ENCODE measurements at places on chromosomes 11 and 22.
A peak's percentile ranks its signal among the peaks of the same experiment; 100 is the strongest.

DNA sequence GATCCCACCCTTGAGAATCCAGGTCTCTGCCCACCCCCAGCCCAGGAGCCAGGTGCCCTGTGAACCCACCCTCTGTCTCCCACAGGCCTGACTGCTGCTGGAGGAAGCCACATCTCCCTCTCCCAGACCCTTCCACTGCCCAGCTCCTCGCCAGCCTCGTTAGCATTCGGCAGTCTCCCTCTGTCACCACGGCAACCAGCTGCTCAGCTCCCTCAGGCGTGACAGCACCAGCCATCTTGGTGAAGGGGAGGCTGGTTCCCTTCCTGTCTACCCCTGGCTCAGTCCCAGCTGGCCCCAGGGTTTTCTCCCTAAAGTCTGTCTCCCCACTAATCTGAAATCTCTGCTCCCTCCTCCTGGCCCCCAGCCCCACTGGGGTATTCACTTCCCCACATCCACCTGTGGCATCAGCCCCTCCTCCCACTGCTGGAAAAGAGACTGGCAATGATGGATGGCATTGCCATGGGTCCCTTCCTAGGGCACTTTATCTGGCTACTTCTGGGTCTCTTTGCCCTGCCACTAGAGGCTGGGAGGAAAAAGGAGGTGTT is 28.1 kb downstream of the NRXN2 start:
- DNase-seq = peak; percentile 50

DNA sequence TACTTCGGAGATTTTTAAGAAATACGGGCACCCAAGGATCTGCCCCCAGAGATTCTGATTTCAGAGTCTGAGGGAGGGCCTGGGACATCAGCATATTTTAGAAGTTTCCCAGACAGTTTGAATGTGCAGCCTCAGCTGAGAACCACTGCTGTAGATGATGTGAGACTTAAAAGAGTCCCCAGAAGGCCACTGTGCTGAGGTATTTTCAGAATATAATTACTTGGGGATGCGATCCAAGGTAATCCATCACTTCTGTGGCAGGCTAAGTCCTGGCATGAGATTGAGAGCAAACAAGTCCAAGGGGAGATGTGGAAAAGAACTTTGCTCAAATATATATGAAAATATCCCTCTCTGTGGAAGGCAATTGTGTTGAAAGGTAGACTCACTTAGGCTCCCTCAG is 48.3 kb upstream of the AMOTL1 start:
- DNase-seq = no peak

- DNase-seq = peak; percentile 37
Measured at GRCh38 chr11:11782532-11783110, 59.2 kb upstream of the USP47 start.

GRCh38 chr11:128494418-128495332 is 92.7 kb downstream of the ETS1 start:
- no peak for DNase-seq

- DNase-seq = peak; percentile 90
Measured at GRCh38 chr11:109697140-109697843, 275.3 kb downstream of the C11orf87 start.

DNA sequence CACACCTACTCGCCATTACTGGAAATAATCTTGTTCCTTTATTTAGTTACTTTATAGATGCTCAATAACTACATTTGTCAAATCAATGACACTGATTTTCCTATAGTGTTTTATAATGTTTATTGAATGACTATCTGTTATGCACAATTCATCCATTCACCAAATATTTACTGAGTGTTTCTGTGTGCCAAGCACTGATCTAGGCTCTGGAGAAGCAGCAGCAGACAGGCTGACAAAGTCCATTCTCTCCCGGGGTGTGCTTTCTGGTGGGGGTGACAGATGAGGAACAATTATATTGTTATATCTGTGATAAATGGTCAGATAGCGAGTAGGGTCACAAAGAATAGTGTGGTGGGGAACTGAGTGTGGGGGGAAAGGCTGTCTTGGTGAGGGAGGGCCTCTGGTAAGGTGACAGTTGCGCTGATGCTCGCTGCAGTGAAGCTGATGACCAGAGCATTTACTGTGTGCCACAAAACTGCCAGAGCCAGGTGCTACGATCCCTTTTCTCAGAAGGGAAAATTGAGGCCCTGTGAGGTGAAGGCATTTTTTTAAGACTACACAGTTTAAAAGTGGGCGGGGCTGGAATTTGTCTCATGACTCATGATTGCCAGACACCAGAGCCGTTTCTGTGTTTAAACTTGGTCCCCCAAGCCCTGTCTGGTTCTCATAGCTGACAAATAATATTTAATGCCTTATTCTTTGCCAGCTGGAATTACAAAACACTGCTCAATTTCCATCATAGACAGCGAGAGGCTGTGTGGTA is 10.2 kb downstream of the PACS1 start:
- no peak for DNase-seq

DNA sequence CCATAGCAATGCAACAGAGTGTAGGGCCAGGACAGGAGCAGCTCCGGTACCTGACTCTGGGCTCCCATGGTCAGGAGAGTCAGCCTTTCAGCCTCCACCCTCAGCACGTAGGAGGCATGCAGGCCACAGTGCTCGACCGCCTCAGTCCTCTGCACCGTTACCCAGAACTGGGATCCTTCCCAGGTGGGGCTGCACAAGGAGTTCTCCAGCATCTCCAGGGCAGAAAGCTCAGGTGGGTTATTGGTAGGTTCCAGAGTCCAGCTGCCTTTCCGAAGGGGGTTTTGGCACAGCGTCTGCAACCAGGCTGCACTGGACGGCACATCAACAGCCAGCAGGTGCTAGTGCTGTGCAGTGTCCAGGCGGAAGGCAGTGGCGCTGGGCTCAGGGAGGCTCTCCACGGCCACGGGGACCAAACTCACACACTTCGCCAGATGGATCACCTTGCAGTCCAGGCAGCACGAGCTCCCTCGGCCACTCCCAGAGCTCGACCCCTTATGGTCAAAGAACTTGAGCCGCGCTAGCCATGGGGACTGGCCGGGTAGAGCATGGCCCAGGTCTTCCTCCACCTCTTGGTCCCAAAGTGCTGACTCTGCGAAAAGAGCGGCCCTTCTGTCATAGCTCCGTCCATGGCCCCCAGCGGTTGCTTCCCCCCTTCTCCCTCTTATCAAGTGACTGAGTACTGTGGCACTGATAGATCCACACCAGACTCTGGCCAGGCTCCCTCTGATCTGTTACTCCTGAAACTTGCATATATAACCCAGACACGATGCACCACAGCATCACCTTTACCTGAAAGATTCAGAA is 6.9 kb upstream of the PHOX2A start:
- DNase-seq = no peak

GRCh38 chr22:41619979-41620588 is 759 bp downstream of the DESI1 start:
- no peak for DNase-seq

DNA sequence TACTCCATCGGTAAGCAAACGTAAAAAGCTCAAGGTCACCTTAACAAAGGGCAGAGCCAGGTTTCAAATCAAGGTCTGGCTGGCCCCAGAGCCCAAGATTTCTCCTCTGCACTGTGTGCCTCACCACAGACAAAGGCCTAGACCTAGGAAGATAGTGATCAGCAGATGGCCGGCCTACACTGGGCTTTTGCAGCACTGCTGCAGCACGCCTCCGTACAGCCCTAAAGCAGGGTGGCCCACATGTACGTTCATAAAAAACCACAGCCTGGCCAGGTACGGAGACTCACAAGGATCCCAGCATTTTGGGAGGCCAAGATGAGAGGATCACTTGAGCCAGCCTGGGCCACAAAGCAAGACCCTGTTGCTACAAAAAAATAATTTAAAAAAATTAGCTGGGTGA is 106.3 kb upstream of the PITPNB start:
- DNase-seq = no peak

DNA sequence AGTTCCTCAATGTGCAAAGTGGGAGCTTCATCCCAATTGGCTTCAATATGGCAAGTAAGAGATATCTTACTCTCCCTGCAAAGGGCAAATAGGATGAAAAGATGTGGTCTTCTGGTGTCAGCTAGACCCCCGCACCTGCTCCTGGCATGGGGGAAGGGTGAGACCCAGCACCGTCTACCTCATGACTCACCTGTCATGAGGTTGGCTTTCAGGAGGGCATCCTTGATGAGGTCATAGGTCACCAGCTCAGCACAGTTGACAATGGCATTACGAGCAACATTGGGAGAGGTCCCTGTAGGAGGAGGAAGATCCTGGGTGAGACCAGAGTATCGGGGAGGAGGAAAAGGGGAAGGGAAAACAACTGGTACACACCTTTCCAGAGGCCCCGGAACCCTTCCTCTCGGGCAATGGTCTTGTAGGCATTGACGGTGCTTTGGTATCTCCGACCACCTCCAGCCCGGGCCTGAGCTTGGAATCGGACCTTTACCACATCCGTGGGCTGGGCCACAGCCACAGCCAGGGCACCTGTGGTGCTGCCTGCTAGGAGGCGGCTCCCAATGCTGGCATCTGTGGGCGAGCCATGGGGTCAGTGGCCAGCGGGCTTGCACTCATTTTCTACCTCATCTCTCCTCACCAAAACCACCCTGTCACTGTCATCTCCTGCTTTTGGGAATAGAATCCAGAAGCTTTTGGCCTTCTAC is 6.0 kb downstream of the UCP2 start:
- no peak for DNase-seq

- no peak for DNase-seq
Measured at GRCh38 chr11:104873252-104873651, 25.0 kb downstream of the CASP12 start.

GRCh38 chr11:62169448-62169847 is 20.6 kb upstream of the SCGB1D1 start:
- no peak for DNase-seq

DNA sequence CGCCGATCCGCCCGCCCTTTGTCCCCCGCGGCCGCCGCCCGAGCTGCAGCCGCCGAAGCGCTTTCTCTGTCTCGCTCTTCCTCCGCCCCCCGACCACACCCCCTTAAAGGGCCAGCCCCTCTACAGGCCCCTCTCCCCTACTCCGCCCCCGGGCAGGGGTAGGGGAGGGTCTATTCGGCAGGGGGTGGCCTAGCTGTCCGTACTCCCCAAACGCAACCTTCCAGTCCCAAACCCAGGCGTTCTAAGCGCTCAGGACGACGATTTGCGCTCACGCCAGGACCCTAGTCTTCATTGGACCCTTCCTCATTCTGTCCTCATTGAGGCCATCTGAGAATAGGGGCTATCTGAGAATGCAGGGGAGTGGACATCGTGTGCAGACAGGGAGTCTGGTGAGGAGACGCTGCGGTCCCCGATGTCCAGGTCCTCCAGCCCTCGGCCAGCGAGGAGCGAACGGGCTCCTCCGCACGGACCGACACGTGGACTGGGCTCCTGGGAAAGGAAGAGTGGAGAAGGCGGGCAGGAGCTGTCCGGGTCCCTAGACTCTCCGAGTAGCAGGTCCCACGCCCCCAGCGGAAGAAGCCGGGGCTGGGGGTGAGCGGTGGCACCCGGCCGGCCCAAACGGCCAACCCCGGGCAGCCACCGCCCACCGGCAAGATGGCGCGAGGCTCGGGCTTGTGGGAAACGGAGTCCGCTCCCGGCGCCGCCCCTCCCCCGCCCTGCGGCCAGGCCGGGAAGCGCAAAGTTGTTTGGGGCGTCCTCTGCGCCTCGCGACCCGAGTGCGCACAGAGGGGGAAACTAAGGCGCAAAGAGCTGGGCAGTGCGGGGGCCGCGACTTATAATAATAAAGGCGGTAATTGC is at the start of gene PPP1R14B:
Gene PPP1R14B, minus strand, starts transcription at position 73 of the 858 bp plus-strand sequence. CDS start 270 bp downstream, outside the sequence.
- peak; percentile 80 for DNase-seq

- no peak for DNase-seq
Measured at GRCh38 chr22:39481595-39481994, 20.5 kb upstream of the MIEF1 start.

GRCh38 chr22:40782521-40782920 is 36.6 kb downstream of the SLC25A17 start:
- no peak for DNase-seq

DNA sequence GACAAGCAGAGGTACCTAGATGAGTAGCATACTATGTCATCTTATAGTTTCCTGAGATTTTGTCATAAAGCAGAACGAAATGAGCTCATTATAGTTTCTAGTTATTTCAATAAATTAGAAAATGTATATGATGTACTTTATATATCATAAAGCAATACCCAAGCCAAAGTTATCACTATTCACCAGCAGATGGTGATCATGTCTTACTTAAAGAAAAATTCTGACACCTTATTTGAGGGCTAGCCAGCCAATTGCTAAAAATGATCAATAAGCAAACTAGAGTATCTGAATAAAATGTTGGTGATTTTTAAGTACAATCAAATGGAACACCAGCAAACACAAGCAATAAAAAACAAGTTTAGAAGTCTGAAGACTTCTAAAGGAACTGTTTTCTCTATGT is 44.1 kb downstream of the RSF1 start:
- peak; percentile 15 for DNase-seq

- no peak for DNase-seq
Measured at GRCh38 chr11:97461044-97461880, 1071.4 kb downstream of the JRKL start.

DNA sequence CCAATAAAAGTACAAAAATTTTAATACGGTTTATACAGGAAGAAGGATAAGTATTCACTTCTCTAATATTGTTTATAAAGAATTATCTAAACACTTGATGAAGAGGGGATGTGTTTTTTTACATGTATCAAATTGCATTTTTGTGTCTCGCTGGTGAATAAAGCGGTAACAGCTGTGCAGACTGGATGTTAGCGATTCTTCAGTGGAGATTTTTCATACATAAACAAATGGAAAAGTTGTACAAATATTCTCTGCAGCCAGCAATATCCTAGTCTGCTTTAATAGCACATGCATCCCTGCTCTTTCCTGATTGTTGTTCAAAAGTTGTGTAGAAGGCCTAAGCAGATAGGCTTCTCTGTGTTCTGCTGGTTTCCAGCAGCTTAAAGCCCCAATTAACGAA is 369.3 kb downstream of the SOX6 start:
- peak; percentile 56 for DNase-seq

- DNase-seq = no peak
Measured at GRCh38 chr22:19524170-19525115, at the start of gene CLDN5. TSS of gene CLDN5 (minus strand) at chr22:19524410. CDS start at chr22:19524255, 155 bp downstream.

DNA sequence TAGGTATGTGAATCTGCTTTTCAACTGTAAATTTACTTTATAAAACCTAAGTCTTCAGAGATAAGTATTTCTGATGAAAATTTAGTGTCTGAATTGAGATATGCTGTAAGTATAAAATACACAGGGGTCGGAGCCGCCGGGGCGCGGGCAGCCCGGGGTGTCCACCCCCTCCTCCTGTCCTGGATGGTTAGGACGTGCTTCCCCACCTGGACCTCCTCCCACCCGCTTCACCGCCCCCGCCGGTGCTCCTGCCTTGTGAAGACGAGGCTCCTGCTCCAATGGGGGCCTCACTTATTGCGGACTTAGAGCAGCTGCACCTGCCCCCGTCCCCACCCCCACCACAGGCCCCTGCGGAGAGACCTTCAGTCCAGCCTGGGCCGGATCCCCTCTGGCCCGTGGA is 21.3 kb upstream of the PHF21A start:
- no peak for DNase-seq
